DMS79 (cell line): ENCODE measurements at places on chromosomes 5 and 9.

GRCh38 chr5:55294935-55295334 lies 12.6 kb downstream of the DHX29 start:
- DNase-seq: no peak

DNA sequence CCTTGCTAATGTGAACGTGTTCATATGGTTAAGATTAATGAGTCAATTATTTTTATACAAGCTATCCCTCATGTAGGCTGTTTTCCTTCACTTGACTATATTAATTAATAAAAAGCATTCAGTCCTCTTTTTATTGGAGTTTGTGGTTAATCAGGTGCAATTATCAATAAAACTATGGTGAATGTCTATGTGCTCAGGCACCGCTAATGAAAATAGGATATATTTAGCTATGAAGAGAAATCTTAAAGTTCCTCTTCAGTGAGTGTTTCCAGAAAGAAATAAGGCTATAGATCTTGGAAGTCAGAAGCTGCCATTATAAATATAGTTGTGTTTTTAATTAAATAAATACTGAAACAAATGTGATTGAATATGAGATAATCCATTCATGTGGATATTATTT lies 422.1 kb downstream of the DMAC1 start:
- DNase-seq: no peak

- no peak for DNase-seq
These were observed 44.1 kb upstream of the STXBP1 start for GRCh38 chr9:127567730-127568617.

DNA sequence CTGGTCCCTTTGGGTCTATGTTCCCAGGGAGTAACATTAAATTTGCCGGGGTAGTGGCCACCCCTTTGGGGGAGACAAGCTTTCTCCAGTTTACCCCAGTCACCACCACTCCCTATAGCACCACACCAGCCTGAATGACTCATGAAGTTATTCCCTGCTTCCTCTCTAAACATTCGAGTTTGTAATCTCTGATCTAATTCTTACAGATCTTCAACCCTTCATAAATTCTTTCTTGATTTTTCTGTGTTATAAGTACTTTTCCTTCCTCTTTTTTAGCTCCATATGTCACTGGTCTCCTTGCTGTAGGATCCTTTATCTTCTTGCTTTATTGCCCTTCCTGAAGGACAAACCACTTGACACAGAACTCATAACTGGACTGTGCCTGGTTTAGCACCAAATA lies 55.6 kb downstream of the GNA14 start:
- no peak for DNase-seq

GRCh38 chr9:4849369-4849768 lies 56.6 kb downstream of the RCL1 start:
- DNase-seq: no peak

- no peak for DNase-seq
These were observed 90.8 kb downstream of the C5orf15 start for GRCh38 chr5:133877351-133878235.

DNA sequence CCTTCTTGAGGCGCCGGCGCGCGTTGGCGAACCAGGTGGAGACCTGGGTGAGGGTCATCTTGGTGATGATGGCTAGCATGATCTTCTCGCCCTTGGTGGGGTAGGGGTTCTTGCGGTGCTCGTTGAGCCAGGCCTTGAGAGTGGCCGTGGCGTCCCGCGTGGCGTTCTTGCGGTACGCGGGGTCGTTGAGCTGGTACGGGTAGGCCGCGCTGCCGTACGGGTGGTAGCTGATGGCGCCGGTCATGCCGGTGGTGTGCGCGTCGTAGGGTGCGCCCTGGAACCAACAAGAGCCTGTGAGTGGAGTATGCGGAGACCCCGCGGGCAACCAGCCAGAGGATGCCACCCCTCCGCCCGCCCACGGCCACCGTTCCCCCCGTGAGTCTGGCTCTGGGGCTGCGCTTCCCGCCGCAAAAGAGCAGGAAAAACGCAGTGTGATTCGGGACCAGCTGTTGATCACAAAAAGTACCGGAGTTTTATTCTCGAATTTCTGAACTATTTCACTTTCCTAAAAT lies 1.9 kb downstream of the IRX2 start:
- no peak for DNase-seq

DNA sequence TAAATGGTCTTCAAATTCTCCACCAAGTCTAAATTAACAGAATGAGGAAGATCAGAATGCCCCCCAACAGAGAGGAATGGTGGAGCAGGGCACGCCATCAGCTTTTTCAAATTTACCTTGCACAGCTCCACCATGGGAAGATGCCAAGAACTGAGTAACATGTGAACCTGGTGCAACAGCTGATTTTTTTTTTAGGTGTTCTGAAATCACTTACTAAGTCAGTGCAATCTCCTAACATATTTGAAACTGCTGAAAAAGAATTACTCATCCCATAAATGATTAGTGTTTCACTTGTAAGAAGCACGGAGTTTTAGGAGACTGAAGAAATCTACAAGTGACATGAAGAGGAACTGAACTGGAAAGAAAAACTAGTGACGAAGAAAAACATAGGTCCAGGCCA lies 5.1 kb downstream of the TMEM245 start:
- DNase-seq: no peak

DNA sequence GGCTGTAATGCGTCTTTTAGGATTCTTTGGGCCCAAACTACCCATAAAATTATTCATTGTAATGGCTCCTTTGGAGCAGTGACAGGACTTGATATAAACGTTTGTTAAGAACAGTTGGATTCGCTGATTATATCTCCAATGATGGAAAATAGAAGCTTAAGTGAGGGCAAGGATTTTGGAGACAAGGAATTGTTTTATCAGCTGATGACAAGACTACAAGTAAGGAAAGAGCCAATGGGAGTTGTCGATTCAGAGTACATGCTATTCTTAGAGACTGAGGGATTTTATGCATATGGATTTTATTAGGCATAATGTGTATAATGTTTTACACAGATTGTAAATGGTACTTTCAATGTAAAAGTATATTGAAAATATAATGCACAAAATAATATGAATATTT lies 425.5 kb upstream of the RIOK2 start:
- no peak for DNase-seq

- DNase-seq: no peak
These were observed 67.8 kb downstream of the ZNF354C start for GRCh38 chr5:179128041-179128365.

- DNase-seq: no peak
These were observed 185.9 kb downstream of the GRIA1 start for GRCh38 chr5:153676406-153676805.

DNA sequence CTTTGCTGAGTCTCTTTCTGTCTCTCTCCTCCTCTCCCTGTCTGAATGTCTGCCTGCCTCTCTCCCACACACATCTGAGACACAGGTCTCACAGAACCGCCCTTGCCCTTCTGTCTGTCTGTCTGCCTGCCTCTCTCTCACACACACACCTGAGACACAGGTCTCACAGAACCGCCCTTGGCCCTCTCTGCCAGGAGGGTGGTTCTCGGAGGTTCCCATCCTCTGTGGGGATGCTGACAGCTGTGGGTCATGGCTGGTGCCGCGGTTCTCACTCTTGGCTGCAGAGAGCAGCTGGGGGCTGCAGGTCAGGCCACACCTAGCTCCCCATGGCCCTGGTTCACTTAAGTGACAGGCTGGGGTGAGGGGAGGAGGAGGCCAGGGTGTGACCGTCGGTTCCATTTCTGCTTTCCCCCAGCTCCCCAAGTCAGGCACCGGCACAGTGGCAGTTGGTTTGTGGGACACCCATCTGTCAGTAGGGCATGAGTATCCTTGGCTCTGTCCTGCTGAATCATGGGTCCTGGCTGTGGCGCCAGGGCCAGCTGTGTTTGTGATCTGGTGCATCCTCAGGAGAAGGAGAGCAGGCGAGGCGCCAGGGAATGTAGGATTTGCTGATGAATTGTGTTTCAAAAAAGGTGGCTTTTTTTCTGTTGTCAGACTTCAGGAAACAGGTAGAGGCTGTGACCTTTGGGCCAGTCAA lies 42.3 kb upstream of the CLPTM1L start:
- no peak for DNase-seq

- no peak for DNase-seq
These were observed 34.4 kb upstream of the RANBP6 start for GRCh38 chr9:6049798-6050197.

DNA sequence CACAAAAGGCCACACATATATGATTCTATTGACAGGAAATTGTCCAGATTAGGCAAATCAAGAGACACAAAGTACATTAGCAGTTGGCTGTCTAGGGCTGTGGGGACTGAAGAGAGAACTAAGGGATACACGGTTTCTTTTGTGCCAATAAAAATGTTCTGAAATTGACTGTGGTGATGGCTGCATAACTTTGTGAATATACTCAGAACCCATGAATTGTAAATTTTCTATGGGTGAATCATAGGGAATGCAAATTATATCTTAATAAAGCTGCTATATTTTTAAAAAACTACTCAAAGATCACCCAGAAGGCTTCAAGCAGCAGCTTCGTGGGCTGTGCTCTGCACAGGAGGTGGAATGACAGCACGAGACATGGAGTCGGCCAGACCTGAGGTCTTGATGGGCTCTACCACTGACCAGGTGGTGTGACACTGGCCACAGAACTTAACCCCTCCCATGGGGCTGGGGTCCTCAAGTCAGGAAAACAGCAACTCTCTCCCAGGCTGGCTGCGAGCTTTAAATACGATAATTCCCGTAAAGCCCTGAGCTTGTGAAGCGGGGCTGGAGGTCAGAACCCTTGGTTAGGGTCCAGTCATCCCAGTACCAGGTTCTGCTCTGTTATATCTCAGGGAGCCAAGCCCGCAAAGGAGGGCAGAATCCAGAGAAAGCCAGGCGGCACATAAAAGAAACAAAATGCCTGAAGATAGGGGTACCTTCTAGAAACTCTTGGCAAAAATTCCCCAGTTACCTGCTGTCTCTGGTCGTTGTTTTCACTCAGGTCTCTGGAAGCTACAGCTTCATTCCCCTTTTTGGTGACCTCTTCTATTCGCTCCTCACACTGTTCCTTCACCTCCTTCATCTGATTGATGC lies 59.1 kb downstream of the GOLM1 start:
- DNase-seq: no peak

DNA sequence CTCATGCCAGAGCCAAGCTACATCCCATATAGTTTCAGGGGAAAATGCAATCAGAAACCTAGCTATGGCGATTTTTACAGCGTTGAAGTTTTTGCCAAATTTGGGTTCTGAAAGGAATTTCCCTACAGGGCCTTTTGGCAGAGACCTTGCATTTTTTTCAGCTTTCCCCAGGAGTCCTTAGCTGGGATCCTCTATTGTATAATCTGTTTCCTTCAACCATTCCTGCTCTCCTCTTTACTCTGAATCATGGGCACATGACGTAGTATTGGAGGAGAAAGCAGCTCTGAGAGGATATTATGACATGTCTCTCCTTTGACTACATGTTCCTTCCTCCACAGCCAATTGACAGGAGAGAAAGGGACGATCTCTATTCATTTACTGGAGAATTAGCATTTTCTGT lies 118.5 kb upstream of the ERCC6L2 start:
- DNase-seq: no peak

DNA sequence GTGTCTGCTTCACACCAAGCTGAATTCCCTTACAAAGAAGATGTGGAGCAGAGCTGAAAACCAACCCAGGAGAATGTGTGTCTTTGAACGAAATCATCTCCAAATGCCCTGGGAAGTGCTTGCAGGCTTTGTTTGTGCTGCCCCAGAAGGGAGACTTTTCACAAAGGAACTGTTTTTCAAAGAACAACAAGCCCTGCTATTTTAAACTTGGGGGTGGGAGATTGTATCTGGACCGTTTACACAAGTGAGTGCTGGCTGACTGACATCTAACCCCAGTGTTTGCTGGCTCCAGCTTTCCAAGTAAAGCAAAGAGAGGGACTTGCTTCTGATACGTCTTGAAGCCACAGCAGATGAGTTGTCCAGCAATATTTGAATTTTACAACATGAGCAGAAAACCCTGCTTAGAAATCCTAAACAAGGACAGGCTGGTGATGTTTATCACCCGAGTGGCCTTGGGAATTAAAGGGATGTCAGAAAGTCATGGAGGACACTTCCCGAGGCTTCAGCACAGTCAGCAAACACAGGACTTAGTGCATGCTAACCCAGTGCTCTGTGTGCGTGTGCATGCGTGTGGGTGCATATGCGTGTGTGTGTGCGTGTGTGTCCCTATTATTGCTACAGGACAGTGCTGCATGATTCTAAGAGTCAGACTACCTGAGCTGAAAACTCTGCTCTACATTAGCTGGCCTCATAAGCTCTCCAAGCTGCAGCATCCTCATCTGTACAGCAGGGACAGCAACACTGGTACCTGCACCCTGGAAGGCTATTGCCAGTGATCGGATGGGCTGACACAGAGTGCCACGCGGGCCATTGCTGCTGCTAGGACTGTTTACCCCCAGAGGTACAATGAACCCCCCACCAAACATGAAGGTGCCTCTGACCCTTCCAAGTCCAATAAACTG lies 1.4 kb downstream of the ADAMTS12 start:
- DNase-seq: no peak

DNA sequence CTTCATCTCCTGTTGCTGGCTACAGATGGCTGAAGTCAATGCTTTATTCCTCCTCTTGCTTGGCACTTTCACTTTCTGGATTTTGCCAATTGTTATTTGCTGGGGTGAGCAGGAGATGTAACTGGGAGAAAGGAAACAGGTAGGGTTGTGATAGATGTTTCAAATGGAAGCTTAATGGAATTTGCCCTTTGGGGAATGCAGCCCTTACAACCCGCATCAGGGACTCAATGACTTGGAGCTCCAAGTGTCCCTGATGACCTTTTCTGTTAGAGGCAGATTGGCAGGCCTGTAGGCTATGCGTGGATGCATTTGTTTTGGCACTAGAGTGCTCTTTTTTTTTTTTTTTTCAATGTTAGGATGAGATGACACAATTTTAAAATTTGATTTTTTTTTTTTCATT lies 219.9 kb upstream of the GLRA1 start:
- no peak for DNase-seq

GRCh38 chr9:108467653-108468324 lies 388.0 kb downstream of the ACTL7B start:
- no peak for DNase-seq

- DNase-seq: no peak
These were observed 44.8 kb downstream of the NACC2 start for GRCh38 chr9:136050266-136050700.

DNA sequence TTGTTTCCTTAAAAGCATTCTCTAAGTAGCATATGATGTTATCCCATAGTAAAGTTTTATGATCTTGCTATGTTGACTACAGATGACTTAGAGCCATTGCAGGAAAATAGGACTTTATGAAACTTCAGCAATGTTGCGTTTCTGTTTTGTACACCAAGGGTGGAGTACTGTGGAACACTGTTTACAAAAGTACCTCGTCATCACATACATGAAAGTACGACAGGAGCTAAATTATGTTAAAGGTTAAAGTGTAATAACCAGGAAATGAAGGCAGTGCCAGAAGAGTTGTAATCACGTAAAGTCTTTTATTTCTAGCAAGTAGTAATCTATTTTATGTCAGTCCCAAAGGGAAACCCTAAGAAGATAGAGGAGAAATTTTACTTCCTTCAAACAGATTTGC lies 50.9 kb downstream of the C9orf85 start:
- no peak for DNase-seq

- DNase-seq: no peak
These were observed 594.8 kb downstream of the DMRTA1 start for GRCh38 chr9:23041466-23041865.

GRCh38 chr5:38891563-38891962 lies 45.8 kb downstream of the OSMR start:
- DNase-seq: no peak
